ENCODE measurements at places on chromosomes 1 and 21.

GRCh38 chr1:77322061-77322900 is 40.5 kb downstream of the AK5 start:
- DNase-seq = no peak

GRCh38 chr1:63936801-63937200 is 163.0 kb downstream of the ROR1 start:
- no peak for DNase-seq

GRCh38 chr1:229461032-229461668 is 27.3 kb upstream of the ACTA1 start:
- DNase-seq = no peak

DNA sequence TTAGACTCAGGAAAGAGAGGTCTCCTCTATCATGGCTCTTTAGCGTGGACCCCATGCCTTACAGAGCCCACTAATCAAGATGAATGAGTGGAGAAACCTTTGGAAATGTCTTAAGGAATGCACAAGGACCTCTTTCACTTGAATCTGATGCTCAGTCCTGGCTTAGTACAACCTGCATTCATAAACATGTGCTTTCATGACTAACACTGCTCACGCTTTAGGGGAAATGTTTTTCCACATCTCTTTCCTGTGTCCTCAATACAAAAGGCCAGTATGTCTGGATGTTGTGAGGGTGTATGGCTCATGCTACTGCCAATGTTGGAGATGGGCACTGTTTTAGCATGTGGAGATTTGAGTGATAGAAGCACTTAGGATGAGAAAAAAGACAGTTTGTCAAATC is 14.2 kb upstream of the GNG12 start:
- DNase-seq = no peak

DNA sequence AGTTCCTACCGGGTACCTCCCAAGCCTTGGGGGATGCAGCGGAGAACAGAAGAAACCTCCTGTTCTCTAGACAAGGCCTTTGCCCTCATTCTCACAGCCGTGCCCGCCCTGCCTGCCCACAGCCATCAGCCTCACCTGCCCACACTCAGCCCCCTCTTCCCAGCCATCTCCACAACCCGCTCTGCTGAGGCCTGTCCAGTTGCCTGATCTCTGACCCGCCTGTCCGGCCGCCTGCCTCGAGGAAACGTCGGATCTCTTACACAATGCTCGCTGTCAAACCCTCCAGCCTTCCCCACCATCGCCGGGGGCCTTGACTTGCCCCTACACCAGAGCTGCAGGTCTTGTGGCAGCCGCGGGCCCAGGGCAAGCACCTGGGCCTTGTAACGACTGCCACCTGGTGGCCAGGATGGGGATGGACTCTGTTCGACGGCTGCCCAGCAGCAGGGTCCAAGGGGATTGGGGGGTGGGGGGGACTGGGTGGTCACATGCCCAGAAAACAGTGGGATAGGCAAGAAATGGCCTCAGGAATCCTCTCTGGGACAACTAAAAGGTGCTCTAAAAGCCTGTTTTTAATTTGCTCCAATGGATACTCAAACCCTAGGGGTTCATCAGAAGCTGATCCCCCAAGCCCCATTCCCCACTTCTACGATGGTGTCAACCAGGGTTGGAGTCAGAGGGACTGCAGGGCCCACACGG is 31.0 kb downstream of the SLC45A1 start:
- peak; percentile 72 for DNase-seq

GRCh38 chr1:246367041-246367440 is 140.0 kb downstream of the SMYD3 start:
- no peak for DNase-seq

- DNase-seq = no peak
These were observed 2.7 kb downstream of the OR6F1 start for GRCh38 chr1:247713753-247714152.
